ENCODE measurements at places on chromosomes 16 and 17.

GRCh38 chr17:44543213-44543904, 13.9 kb upstream of the FZD2 start:
- no peak for DNase-seq

DNA sequence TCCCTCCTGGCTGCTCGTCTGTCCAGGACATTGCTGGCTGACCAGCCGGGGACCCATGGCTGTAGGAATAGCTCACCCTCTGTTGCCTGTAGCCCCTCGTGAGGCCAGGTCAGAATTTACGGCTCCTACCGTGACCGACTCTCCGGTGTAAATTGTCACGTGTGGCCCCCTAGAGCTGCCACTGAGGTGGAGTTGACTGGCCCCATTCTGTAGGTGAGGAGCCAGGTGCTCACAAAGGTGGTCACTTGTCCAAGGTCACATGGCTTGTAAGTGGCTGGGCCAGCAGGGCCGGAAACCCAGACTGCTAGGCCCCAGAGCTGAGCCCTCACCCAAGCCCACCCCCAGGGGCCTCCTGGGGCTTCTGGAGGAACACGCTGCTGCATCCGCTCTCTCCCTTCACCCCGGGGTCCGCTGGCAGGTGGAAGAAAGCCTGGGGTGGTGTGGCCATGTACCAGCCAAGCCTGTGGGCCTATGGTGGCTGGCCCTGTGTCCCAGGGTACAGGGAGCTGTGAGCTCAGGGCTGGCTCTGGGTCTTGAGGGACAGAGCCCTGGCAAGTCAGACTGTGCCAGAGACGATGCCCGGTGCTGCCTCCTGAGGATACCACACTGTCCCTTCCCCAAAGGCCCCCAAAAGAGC, 120.7 kb downstream of the RAB11FIP4 start:
- DNase-seq: no peak

GRCh38 chr17:28738680-28739384, 5.0 kb upstream of the TRAF4 start:
- no peak for DNase-seq

DNA sequence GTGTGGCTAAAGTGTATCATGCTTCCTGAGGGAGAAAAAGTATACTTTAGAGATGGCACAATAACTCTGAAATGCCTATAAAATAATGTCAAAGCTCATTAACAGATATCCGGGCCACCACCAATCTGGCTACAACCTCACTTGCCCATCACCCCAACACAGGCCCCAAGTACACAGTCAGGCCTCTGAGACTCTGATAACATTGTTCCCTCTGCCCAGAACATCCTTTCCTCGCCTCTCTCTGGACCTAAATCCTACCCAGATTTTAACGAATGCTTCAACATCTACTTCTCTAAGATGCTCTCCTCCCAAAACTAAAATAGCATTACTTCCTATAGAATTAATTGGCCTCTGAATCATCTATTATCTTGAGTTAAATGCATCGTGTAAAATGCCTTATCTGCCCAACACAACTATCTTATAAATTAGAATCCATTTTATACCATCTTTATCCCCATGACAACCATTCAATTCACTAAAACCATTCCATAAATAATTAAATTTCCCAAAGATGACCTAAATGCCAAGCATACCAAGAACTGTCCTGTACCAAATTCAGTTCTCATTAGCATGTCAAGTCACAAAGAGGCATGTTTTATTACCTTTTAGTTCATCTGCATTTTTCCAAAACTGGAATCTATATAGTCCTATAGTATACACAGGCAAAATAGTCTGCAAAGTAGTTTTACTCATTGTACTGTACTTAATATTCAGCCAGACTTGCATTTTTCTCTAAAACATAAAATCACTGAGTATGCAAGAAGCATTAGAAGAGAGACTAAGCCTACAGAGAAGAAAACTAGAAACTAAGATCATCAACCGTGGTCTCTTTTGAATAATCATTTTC, 15.7 kb downstream of the HELZ start:
- DNase-seq: no peak

DNA sequence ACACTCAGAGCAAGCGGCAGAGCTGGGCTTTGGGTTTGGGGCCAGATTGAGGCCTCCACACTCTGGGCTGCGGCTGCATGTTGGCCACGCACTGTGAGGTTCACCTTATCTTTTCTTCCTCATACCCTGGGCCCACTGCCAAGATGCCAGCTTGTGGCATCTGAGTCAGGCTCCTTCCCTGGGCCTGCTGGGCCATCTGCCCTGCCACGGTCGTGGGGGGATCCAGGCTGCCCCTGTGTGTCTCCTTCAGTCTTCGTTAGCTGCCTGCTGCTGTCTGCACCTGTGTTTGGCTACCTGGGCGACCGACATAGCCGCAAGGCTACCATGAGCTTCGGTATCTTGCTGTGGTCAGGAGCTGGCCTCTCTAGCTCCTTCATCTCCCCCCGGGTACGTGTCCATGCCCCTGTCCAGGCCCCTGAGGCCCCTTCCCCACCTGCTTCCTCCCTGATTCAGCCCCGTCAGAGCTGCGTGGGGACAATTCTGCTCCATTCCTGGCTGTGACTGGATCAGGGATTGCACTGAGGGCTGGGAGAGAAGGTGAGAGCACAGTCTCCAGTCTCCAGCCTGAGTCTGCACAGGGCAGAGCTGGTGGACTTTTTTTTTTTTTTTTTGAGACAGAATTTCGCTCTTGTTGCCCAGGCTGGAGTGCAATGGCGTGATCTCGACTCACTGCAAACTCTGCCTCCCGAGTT, 11.2 kb downstream of the SPNS3 start:
- DNase-seq: no peak

DNA sequence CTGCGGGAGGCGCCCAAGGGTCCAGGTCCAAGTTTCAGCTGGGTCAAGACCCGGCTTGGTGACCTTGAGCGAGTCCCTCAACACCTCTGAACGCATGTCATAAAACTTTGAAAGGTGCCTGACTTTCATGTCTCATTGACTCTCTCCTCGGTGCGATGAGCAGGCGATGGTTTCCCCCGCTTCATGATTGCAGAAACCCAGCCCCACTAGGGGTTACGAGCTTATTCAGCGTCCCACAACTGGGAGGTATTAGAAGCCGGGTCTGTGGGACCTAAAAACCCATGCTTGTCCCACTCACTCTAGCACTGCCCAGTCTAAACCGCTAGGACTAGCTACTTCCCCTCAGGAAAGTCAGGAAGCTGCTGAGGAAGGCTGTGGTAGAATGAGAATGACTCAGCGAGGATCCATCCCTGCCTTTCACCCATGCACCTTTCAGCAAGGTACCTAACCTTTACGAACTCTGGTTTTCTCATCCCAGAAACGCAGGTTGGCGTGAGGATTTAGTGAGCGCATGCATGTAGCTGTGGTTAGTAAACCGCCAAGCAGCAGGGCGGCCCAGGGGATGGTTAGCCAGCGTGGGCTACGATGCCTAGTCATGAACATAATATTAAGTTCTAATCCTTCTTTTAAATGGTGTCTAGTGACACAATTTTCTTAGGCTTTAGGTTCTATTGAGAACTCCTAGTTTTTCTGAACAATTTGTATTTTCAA, 26.2 kb upstream of the RFFL start:
- DNase-seq: no peak

GRCh38 chr17:19939993-19940721, 37.5 kb downstream of the AKAP10 start:
- DNase-seq: no peak

DNA sequence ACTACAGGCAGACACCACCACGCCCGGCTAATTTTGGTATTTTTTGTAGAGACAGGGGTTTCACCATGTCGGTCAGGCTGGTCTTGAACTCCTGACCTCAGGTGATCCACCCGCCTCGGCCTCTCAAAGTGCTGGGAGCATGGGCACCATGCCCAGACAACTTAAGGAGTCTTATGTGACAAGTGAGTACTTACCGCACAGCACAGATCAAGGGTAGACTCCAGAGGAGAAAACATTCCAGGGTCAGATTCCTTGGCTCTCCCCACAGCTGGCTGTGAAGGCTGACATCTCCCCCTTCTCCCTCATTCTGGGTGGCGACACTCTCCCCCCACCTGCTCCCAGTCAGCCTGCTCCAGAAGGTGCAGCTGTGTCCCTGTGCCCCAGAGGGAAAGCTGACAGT, 10.6 kb downstream of the ZSCAN10 start:
- DNase-seq: no peak

- DNase-seq: no peak
Measured at GRCh38 chr17:48139944-48140343, 32.4 kb downstream of the SNX11 start.

DNA sequence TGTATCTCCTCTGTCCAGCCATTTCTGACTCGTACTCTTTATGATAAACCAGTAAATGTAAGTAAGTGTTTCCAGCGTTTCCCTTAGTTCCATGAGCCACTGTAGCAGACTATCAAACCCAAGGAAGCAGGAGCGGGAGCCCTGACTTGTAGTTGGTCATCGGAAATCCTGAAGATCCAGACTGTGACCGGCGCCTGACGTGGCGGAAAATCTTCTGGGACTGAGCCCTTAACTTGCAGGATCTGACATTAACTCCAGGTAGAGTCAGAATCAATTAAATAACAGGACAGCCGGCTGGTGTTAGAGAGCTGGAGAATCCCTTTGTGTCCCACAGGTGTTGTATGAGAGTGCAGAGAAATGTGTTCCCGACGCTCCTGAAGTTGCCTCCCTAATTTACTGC, 4.0 kb downstream of the GLOD4 start:
- DNase-seq: no peak

DNA sequence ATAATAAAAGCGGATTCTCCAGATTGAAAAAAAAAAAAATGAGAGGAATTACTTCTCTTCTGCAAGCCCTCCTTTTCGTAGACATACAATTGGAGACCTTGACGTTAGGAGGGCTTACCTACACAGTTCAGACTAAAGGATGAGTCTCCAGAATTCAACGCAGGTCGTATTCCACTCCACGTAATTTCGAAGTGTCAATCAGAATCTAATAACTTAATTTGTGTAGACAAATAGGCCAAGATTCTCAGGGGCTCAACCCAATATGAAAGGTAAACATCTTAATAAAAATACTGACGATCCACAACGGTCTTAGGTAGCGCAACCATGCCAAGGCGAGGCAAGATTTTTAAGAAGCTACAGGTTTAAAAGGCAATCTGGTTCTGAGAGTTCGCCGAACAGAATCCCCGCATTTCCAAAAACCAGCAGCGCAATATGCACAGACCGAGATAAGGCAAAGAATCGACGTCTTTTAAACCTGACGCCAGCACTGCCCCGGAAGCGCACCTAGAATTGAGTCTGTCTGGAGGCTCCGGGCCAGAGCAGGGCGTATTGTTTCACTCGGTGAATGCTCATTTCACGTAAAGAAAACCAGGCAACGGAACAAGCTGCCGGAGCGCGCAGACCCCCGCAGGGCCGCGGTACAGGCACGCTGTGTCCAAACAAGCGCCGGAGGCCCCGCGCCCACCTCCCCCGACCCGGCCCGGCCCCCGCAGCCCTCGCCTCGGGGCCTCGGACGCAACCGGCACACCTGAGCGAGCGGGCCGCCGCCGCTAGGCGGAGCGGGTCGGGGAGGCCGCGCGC, 623 bp downstream of the MBTPS1 start:
- no peak for DNase-seq

GRCh38 chr17:50565402-50566350, 5.2 kb downstream of the CACNA1G start:
- no peak for DNase-seq

GRCh38 chr17:77606865-77607210, 351.7 kb upstream of the TNRC6C start:
- no peak for DNase-seq

DNA sequence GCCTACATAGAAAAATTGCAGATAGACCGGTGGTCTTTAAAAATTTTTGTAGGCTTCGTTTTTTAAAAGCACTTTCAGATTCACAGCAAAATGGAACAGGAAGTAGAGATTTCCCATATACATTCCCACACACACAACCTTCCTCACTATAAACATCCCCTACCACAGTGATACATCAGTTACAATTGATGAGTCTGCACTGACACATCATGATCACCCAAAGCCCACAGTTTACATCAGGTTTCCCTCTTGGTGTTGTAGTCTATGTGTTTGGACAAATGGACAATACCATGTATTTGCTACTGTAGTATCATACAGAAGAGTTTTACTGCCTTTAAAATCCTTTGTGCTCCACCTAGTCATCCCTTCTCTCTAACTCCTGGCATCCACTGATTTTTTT, 113.9 kb upstream of the ADAMTS18 start:
- DNase-seq: no peak

- no peak for DNase-seq
Measured at GRCh38 chr17:28335959-28336871, 654 bp downstream of the TNFAIP1 start.

- DNase-seq: no peak
Measured at GRCh38 chr16:51875834-51876600, 670.9 kb downstream of the TOX3 start.

DNA sequence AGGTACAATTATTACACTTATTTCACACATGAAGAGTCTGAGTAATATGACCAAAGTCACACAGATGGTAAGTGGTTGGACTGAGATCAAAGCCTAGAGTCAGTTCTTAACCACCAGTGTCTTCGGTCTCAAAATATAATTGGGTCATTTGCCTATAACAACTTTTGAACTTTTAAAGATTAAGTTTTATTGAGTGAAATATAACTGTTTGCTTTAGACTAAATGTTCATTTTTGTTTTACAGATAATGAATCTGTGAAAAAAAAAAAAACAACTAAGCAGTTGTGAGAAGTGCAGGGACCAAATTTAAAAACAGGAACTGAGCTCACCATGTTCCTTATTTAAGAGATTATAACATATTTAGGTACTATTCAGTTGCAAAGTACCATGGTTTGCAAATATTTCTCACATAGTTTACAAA, 150.1 kb downstream of the ITFG1 start:
- DNase-seq: no peak

DNA sequence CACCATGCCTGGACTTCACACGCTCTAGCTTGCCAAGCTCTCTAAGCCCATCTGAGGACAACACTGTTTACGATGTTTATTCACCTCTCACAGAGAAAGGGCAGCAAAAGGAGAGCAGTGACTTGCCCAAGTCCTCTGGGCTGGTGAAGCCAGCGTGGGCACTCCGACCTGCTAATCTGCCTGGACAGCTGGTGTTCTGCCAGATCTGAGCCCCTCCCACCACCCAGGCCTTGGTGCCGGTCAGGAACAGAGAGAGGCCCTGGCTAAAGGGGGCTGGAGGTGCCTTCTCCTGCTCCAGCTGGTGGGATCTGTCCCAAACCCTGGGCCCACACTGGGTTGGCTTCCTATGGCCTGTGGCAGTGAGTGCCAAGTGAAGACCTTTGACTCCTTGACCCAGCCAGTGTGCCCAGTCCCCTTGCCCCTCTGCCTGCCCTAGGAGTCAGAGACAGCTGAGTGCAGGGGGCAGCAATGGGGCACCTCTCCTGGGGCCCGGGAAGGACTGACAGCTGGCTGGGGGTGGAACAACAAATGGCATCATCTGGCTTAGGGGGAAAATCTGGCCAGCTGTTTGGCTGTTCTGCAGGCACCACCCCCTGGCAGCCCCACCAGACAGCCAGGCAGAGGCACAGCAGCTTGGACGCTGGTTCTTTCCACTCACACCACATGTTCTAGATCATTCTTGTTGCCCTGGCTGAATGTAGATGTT, 1.8 kb upstream of the SLC4A1 start:
- DNase-seq: no peak

- DNase-seq: no peak
Measured at GRCh38 chr16:74738113-74738541, 36.5 kb downstream of the FA2H start.

- DNase-seq: no peak
Measured at GRCh38 chr16:28951410-28951943, 740 bp downstream of the NFATC2IP start.

- no peak for DNase-seq
Measured at GRCh38 chr16:270381-271255, 5.1 kb downstream of the RGS11 start.

GRCh38 chr16:983044-984030, 1.8 kb downstream of the SOX8 start:
- no peak for DNase-seq

Data from esophagus squamous epithelium (tissue), 5 donors.